ENCODE measurements at places on chromosomes 6 and 20.

DNA sequence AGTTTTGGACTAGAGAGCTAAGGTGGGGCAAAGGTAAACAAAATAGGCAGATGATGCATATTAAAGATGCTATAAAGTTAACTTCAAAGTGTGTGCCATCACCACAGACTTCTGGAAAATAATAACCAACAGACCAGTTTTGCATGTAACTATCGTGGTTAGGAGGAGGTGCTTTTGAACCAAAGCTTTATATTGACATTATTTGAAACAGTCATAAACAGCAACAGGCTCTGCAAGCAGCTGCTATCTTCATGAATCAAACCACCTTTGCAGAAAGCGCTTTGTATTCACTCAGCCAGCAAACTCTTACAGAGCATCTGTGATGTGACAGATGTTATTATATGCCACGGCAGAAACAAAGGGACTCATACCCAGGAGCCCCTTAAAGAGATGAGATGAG lies 81.9 kb downstream of the CRYBG1 start:
- DNase-seq: no peak

- DNase-seq: no peak
These were observed 49.8 kb downstream of the TPD52L1 start for GRCh38 chr6:125203395-125203794.

- DNase-seq: no peak
These were observed 109.1 kb downstream of the DACT2 start for GRCh38 chr6:168210239-168211105.

- no peak for DNase-seq
These were observed 103.2 kb upstream of the SUPT3H start for GRCh38 chr6:45480752-45481415.

DNA sequence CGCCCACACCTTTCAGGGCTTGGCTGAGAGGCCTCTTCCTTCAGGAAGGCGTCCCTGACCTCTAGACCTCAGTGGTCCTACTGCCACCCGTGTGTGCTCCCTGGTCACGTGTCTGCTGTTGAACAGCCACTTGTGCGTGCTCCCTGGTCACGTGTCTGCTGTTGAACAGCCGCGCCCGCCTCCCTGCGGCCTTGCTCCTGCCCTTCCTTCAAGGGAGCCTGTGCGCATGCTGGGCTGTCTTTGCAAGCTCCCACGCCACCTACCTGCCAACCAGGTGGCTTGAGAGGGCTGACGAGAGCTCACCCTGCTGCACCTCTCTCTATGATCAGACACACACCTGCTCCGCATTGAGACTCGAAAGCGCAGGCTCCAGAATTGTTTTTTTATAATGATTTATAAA lies 179.3 kb downstream of the BMP7 start:
- no peak for DNase-seq

- no peak for DNase-seq
These were observed 21.0 kb downstream of the CST7 start for GRCh38 chr20:24970030-24970553.

GRCh38 chr20:8473459-8473858 lies 341.4 kb downstream of the PLCB1 start:
- DNase-seq: no peak

DNA sequence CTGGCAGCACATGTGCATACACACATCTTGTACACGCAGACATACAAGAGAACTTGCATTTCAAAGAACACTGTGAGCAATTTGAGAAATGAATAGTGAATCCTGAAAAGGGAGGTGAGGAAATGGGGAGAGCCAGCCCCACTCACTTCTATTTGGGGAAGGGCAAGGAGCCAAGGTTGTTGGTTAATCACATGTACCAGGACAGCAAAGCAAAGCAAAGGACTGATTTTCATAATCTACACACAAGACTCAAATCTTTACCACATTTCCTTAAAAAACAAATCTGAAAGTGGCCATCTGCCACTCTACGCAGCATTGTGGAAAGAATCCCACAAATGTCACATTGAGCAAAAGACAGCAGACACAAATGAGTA lies 35.0 kb upstream of the KIF16B start:
- DNase-seq: no peak

DNA sequence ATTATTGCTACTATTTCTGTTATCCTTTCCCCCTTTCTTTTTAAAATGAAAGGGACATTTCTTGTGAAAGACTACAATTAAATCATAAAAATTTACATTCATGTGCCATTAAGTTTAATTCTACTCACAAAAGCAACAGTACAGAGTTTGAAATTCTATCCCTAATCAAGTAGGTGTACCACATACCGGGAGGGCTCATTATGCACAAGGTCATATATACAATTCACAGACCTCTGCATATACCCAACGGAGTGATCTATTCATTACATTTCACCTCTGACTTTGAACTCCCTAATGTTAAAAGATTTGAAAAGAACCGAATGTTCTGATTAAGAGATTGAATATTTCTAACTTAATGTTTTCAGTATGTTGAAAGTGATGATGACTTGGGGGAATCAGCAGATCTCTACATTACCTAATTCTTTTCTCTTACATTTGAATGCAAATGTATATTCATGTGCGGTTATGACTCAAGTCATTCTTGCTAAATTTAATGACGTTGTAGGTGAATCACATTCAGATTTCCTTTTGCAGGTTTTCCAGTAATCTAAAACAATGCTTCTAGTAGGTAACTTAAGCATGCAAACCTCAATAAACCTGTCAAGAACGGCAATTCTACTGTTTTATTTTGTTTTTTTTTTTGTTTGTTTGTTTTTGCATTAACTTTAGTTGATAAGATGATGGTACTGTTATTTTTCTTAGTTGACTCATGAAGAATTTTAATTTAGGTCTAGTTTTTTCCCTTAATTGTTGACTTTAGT lies 7.3 kb downstream of the EYA4 start:
- DNase-seq: no peak

GRCh38 chr6:111980971-111981840 lies 72.7 kb upstream of the CCN6 start:
- no peak for DNase-seq

GRCh38 chr20:50215926-50216325 lies 25.3 kb downstream of the CEBPB start:
- DNase-seq: no peak

GRCh38 chr20:16942756-16943155 lies 194.6 kb downstream of the OTOR start:
- no peak for DNase-seq

GRCh38 chr6:34743625-34744293 lies 13.5 kb upstream of the SNRPC start:
- no peak for DNase-seq

GRCh38 chr6:8269872-8270454 lies 165.4 kb downstream of the SLC35B3 start:
- no peak for DNase-seq

GRCh38 chr20:8432435-8433148 lies 300.5 kb downstream of the PLCB1 start:
- no peak for DNase-seq

- DNase-seq: no peak
These were observed 232.6 kb upstream of the MAP3K7 start for GRCh38 chr6:90819483-90819882.

GRCh38 chr20:47792021-47792618 lies 6.8 kb upstream of the SULF2 start:
- no peak for DNase-seq

DNA sequence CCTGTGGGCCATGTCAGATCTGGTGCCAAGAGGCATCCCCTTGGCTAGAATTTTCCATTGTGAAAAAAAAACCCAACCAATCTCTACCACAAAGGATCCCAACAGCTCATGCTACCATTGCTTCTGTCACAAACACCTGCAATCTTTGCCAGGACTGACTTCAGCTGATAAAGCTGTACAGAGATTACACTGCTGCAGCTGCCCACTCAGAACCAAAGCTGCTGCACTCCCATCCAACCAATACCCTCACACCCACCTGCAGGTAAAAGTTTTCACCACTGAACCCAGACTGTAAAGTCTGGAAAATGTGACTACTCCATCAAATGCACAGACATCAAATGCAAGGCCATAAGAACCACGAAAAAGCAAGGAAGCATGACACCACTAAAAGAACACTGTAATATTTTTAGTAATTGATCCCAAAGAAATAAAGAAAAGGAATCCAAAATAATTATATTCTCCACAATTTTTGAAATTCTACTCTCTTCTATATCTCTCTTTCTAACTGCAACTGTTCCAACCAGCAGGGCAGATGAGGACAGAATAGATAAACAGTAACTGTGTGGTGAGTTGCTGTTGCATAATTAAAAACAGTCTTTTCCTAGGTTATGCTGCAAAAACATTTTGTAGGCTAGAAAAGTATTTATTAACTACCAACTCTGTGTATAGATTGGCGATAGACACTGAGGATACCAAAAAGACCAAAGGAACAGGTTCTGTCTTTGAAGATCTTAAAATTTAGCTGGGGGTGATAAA lies 128.0 kb upstream of the MCHR2 start:
- no peak for DNase-seq

DNA sequence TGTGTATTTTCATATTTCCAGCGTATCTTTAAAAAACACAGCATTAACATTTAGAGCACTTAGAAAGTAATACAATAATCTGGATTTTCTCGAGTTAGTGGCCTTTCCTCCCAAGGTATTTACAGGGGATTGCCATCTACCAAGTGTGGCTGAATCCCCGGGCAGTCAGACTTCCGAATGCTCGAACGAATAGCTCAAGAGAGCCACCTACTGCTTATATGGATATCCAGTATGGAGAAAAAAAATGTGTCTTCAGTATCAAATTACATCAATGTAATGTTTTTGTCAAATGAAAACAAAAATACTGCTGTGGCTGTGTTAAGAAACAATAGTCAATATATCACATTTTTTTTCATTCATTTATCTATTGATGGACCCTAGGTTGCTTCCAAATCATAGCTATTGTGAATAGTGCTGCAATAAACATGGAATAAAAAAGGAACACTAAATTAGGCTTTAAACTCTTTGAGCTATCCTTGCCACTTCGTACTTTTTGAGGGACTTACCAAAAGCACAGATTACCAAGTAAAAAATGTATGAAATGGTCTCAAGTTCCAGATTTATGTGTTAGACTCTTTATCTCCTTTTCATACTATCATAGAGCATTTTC lies 654.5 kb upstream of the PTCHD4 start:
- DNase-seq: no peak

- DNase-seq: no peak
These were observed 219.5 kb downstream of the HACE1 start for GRCh38 chr6:104640150-104640700.

DNA sequence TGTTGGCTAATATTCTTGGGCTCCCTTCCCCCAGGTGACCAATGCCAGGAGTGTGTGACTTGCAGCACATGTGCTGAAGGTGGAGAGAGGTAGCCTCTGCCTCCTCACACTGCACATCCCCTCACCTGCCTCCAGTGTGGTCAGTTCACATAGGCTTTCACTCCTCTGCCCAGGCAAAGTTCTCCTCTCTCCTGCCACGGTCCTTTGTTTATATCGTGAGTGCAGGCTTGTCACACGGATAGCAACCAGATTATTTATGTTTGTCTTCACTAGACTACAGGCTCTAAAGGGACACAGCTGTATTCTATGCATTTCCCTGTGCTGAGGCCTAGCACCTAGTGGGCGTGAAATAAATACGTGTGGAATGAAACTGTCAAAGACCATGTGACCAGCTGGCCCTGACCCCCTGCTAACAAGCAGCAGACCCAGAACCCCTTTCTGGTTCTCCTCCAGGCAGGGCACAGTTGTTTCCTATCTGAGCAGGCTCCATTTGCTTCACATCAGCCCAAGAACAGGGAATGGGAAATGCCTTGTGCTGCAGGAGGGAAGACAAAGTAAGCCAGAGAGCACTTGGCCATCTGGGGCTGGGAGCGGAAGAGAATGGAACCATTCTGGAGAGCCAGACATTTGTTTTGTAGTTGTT lies 42.3 kb downstream of the UNC5CL start:
- no peak for DNase-seq
